H9 (cell line): ENCODE measurements at places on chromosomes 11 and 22. TPM values are rescaled to one million over a fixed set of nuclear protein-coding genes. Genes with fewer than 3 reads are reported as not detected.

The CLCF1 gene
- 1.6 and 2.1 TPM in 2 replicates for total RNA-seq

The SLC17A6 gene
- not detected in 2 replicates for total RNA-seq

The PSMD13 gene
- total RNA-seq: 141 and 148 TPM in 2 replicates

The MSANTD4 gene
- total RNA-seq: 17.5 and 18.9 TPM in 2 replicates

The SERPING1 gene
- 35.2 and 37.9 TPM in 2 replicates for total RNA-seq

The ZP1 gene
- total RNA-seq: not detected in 2 replicates

The CD6 gene
- not detected in 2 replicates for total RNA-seq

The VPREB1 gene
- total RNA-seq: not detected in 2 replicates

GRCh38 chr11:89443361-89444322 lies 47.5 kb downstream of the NOX4 start:
- DNase-seq: no peak
- no peak overlapping the region for H3K4me3 ChIP-seq
- H3K36me3 ChIP-seq: peaks cover 11% of the 10 kb centered on the region
- H3K4me1 ChIP-seq: no peaks in the 10 kb centered on the region
- H3K27me3 ChIP-seq: no peaks in the 10 kb centered on the region
- no peak overlapping the region for H3K27ac ChIP-seq

DNA sequence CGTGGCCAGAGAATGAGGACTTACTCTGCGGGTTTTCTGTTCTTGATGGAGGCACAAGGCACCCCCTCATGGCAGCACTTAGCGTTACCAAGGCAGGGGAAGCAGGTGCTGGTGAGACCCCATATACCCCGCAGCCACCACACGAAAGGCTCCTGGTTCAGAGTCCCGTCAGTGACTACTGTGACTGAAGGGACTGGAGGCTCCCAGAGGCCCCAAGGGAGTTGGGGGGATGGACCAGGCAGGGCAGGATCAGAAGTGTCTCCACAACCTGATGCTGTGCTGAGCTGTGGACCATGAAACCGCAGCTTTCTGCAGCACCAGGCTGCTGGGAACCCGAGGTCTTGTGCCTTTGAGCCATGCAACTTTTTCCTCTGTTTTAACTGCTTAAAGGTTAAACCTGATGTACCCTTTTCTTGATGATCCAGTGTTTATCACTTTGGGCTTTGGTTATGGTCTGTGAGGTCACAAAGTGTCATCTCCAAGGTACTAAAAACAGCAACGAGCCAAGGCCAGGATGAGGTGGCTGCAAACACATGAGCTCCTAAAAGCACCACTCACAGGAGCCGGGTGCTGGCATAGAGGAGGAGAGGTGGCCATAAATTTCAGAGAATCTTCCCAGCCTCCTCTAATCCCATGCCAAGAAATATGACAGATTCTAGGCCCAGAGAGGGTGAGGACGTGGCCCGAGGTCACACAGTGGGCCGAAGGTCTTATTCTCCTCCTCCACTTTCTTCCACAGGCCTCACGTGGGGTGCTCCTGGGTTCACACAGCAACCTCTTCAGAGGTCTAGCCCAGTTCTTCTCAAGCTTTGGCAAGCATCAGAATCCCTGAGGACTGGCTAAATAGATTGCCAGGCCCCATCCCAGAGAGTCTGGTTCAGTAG lies 4.2 kb upstream of the LRRC32 start:
- H3K36me3 ChIP-seq: no peaks in the 10 kb centered on the region
- no peaks in the 10 kb centered on the region for H3K4me1 ChIP-seq
- no peak overlapping the region for H3K4me3 ChIP-seq
- no peak overlapping the region for H3K27ac ChIP-seq

- H3K27ac ChIP-seq: no peak overlapping the region
- H3K4me1 ChIP-seq: no peaks in the 10 kb centered on the region
- no peak overlapping the region for H3K4me3 ChIP-seq
- peaks cover 17% of the 10 kb centered on the region; the same call in 1 of the 2 replicates for H3K36me3 ChIP-seq
Observed at GRCh38 chr22:47548953-47549740, 786.7 kb downstream of the TBC1D22A start.

DNA sequence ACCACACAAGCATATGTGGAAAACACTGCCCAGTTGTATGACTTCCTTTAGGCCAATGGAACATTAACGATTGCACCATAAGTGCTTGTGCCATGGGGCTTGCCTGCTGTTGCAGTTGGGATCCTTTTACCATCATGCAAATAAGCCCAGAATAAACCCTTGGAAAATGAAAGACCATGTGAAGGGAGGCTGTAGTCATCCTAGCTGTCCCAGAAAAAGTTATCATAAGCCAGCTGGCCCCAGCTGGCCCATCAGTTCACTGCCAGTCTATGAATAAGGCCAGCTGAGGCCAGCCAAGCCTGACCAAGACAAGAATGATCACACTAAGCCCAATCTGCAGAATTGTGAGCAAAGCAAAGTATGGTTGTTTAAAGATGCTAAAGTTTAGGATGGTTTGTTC lies 253.9 kb upstream of the ARHGAP20 start:
- no peak overlapping the region for H3K4me3 ChIP-seq
- H3K27ac ChIP-seq: no peak overlapping the region
- no peaks in the 10 kb centered on the region for H3K36me3 ChIP-seq
- DNase-seq: no peak
- H3K27me3 ChIP-seq: no peaks in the 10 kb centered on the region
- no peaks in the 10 kb centered on the region for H3K4me1 ChIP-seq

DNA sequence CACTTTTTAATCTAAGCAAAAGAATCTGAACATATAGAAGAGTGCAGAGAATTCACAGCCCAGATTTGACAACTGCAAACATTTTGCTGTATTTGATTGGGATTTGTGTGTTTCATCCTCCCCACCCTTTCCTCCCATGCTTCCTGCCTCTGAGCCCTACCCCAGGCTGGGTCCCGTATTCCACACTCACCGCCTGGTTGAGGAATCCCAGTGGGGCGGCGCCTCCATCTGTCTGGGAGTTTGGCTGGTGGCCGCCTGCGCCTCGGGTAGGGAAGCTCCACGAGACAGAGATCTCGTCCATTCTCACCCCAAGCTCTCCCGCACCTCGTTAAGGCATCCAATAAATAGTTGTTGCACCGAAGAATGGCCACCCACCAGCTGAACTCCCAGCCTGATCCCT lies 105.9 kb upstream of the SLC22A12 start:
- H3K36me3 ChIP-seq: no peaks in the 10 kb centered on the region
- no peak overlapping the region for H3K4me3 ChIP-seq
- H3K27me3 ChIP-seq: no peaks in the 10 kb centered on the region; the same call in 1 of the 2 replicates
- no peak for DNase-seq
- H3K27ac ChIP-seq: no peak overlapping the region

GRCh38 chr11:13782390-13783075 lies 114.1 kb downstream of the FAR1 start:
- no peak overlapping the region for H3K4me3 ChIP-seq
- no peak for DNase-seq
- no peaks in the 10 kb centered on the region for H3K27me3 ChIP-seq
- no peaks in the 10 kb centered on the region; the same call in 1 of the 2 replicates for H3K4me1 ChIP-seq
- no peaks in the 10 kb centered on the region for H3K36me3 ChIP-seq

- no peak overlapping the region for H3K4me3 ChIP-seq
- H3K36me3 ChIP-seq: no peaks in the 10 kb centered on the region; the same call in 1 of the 2 replicates
- DNase-seq: peak; percentile 33
- H3K4me1 ChIP-seq: no peaks in the 10 kb centered on the region
- no peaks in the 10 kb centered on the region for H3K27me3 ChIP-seq
Observed at GRCh38 chr11:18890615-18891014, 48.6 kb downstream of the MRGPRX1 start.

DNA sequence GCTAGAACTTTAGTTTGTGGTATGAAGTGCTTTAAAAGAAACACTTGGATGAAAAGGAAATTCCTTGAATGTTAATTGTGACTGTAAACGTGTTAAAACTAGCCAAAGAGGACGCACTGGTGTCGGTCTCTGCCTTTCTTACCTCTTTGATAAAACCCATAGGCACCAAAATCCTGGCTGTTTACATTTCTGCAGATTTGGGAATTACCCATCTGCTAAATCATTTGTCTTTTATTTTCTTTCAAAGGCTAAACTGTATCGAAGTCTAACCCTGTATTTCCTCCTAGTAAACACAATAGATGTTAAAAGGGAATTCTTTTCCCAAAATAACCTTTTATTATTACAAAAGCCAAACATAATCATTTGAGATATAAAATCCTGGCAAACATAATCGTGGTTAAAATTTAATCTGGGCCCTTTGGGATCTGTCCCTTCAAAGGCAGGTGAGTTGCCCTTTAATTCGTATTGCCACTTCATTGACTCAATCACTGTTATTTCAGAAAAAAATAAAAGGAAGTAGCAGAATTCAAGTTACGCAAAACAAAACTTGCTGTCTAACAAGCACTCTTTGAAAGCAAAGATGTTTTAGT lies 2.4 kb downstream of the RASSF10 start:
- H3K36me3 ChIP-seq: no peaks in the 10 kb centered on the region
- H3K4me3 ChIP-seq: peak overlapping the region; percentile 73
- H3K27me3 ChIP-seq: peaks cover 26% of the 10 kb centered on the region; the same call in 1 of the 2 replicates
- no peak for DNase-seq
- no peak overlapping the region for H3K27ac ChIP-seq

GRCh38 chr11:63745304-63746170 lies 23.0 kb downstream of the ZFTA start:
- no peak overlapping the region for H3K27ac ChIP-seq
- H3K4me1 ChIP-seq: peaks cover 4% of the 10 kb centered on the region; the same call in 1 of the 2 replicates
- DNase-seq: no peak
- H3K27me3 ChIP-seq: no peaks in the 10 kb centered on the region

DNA sequence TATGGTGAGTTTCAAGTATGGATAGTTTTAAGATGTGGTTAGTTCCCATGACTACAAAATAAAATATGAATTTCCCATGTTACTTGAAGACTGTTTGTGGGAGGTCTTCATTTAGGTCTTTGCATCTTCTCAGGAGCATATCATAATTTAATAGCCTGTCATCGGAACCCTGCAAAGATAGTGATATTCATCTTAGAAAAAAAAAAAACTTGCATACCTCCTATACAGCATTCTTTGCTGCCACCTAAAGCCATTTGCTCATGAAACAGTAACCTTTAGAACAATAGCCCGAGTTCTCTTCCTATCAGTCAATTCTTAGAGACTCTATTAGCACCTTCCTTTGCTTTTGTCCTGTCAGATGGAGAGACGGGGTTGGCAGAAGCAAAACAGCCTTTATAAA lies 75.3 kb downstream of the ARFGAP2 start:
- peaks cover 4% of the 10 kb centered on the region; the same call in 1 of the 2 replicates for H3K4me1 ChIP-seq
- peaks cover 4% of the 10 kb centered on the region for H3K36me3 ChIP-seq
- no peaks in the 10 kb centered on the region for H3K27me3 ChIP-seq
- H3K4me3 ChIP-seq: no peak overlapping the region

DNA sequence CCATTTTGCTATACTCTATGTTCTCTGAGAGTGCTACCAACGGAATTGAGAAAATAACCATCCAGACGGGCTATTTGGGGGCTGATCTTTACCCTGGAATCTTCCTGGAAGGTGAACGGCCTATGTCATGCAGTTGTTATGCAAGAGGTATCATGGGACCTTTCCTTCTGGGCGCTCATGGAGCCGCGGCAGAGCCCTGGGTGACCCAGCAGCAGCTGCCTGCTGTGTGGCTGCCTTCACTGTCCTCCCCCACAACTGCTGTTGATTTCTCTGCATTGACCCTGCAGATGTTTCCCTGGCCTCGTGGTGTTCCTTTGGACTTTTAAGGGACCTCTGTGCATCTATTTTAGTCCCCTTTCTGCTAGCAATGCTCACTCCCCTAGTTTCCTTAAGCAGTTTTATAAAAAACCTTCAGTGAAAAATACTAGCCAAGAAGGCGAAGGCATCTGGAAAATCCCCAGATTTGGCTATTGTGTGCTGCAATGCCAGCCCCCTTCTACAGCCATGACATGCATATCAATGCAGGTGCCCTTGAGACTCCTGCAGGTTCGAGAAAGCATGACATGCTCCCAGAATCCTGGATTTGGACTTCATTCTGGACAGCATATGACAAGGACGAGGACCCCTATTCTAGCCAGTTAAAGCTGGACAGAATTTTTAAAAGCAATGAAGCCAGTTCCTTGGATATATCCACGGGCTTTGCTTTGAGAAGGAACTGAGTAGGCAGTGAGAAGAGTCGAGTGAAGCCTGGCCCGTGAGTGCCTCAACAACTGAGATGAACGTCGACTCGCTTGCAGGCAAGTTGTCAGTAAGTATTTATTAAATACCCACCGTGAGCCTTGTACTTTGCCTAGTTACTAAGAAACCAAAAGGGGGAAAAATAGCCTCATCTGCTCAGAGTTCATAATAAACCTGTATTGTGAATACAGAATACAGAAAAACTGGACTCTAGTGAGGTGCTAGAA lies at the start of gene SLC25A18:
Gene SLC25A18 (plus strand): TSS at position 593 of the 965 bp plus-strand sequence. CDS start 16,447 bp downstream, outside the sequence.
- no peak within 1 kb of the TSS for H3K27ac ChIP-seq
- 0 out of 2 replicates have a peak, but pooled peaks cover 2% of the 10 kb centered on the region for H3K4me1 ChIP-seq
- H3K36me3 ChIP-seq: peaks cover 28% of the 10 kb centered on the region

DNA sequence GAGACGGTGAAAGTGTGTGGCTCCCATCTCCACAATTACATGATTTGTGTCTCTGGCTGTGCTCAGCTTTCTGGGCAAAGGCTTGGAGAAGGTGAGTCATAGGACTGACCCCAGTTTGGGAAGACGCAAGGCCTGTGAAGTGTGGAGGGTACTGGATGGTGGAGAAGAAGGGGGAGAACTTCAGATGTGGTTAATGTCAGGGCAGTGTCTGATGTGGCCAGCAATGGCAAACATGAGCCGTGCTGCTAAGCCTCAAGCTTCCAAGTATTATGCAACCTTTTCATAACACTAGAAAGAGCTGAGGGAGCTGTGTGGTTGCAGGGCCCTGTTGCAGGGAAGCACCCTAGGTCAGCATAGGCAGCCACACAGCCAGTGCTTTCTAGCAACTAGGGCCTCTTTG lies 110.9 kb downstream of the NTM start:
- no peaks in the 10 kb centered on the region; the same call in 1 of the 2 replicates for H3K27me3 ChIP-seq
- no peaks in the 10 kb centered on the region; the same call in 1 of the 2 replicates for H3K4me1 ChIP-seq
- DNase-seq: no peak
- no peaks in the 10 kb centered on the region for H3K36me3 ChIP-seq

DNA sequence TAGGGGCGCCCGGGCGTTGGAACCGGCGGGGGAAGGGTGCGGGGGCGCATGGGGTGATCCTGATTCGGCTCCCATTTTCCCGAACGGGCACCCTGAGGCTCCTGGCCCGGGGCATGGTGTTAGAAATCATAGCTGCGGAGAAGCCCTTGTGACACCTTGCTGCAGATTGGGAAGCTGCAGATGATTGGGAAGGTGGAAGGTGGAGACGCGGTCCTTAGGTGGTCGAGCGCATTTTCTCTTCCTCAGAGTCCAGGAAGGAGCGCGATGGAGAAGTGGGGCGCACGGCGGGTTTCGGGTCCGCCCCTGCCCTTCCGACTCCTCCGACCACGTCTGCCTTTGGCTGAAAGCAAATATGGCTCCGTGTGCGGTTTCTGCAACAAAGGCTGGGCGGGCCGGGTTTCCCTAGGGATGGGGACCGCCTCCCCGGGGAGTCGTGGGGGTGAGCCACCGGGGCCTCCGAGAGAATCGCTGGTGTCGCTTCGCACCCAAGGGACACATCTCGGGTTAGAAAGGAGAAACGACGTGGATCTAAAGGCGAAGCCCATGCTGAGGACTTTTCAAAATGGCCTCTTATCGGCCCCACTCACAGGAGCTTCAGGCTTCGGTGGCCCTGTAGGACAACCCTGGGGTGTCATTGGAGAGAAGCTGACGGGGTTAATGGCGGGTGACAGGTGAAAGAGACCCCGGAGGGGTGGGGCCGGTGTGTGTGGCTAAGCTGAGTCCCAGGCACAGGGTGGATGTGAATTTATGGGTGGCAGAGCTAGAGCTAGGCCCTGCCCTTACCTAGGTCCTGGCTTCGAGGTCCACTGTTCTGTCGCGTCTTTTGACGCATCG lies 707 bp upstream of the FTH1 start:
- H3K27me3 ChIP-seq: no peaks in the 10 kb centered on the region
- H3K27ac ChIP-seq: peak overlapping the region; percentile 68
- peaks cover 39% of the 10 kb centered on the region for H3K36me3 ChIP-seq
- DNase-seq: no peak

- no peak overlapping the region for H3K27ac ChIP-seq
- no peaks in the 10 kb centered on the region for H3K4me1 ChIP-seq
- H3K27me3 ChIP-seq: no peaks in the 10 kb centered on the region
- H3K4me3 ChIP-seq: no peak overlapping the region
- no peaks in the 10 kb centered on the region for H3K36me3 ChIP-seq
Observed at GRCh38 chr11:17639091-17639490, 80.3 kb upstream of the MYOD1 start.
